ENCODE measurements at places on chromosomes 2 and 18. TPM values are rescaled to one million over a fixed set of nuclear protein-coding genes. Genes with fewer than 3 reads are reported as not detected.

HOXD8 gene
- total RNA-seq: 5.1 TPM

NYAP2 gene
- not detected for total RNA-seq

ADCYAP1 gene
- not detected for total RNA-seq

GPR55 gene
- not detected for total RNA-seq

ZNF385B gene
- not detected for total RNA-seq

REG3G gene
- not detected for total RNA-seq
